ENCODE measurements at places on chromosomes 5 and 9.

DNA sequence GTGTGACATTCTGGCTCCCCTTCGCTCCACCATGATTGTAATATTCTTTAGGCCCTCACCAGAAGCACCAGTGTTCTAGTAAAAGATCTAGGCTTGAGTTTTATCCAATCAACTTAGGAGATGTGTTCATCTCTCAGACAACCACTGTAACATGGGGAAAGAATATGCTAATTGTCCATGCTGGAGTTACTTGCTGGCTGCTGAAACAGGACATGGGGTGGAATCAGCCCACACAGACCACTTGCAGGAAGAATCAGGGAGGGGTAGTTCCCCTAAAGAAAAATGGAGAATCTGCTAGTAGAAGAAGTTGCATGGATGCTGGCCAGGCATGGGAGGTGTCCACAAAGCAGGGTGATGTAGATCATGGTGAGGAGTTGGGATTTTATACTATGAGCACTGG, 86.2 kb downstream of the FEM1C start:
- DNase-seq, result no peak

- no peak for DNase-seq
These were observed 69.2 kb upstream of the RPS23 start for GRCh38 chr5:82347201-82347865.

- DNase-seq, result no peak
These were observed 733.9 kb downstream of the PRELID2 start for GRCh38 chr5:145101246-145101645.

- DNase-seq, result no peak
These were observed 333.9 kb upstream of the TLE4 start for GRCh38 chr9:79237861-79238260.

DNA sequence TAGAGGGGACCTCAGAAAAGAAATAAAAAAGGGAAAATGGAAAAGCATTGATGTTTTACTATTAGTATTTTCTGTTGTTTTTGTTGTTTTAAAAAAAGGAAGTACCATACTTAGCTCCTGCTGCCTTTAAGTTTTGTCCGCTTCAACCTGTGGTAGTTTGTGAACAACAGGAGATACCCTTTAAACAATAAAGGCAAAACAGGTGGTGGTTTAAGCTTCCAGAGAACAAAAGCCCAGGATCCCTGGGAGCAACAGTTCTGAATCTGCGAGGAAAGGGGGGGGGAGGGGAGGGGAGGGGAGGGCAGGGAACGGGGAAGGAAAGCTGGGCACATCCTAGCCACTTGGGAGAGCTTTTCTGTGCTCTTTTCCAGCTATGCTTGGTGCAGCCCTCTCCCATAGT, 2.1 kb upstream of the PSIP1 start:
- DNase-seq, result no peak

- DNase-seq, result no peak
These were observed 1.6 kb downstream of the HBEGF start for GRCh38 chr5:140344683-140345423.

Data from activated CD8-positive, alpha-beta memory T cell treated with anti-CD3 and anti-CD28 coated beads, Interleukin-2, amount 50 U/mL, for 48 hours (primary cell).